ENCODE measurements at places on chromosomes 3 and 15.

GRCh38 chr3:101391413-101391950 lies 71.1 kb upstream of the IMPG2 start:
- H3K36me3 ChIP-seq = no peaks in the 10 kb centered on the region
- H3K4me3 ChIP-seq = no peak overlapping the region
- no peaks in the 10 kb centered on the region for H3K27me3 ChIP-seq
- no peak overlapping the region for H3K27ac ChIP-seq
- DNase-seq = no peak
- no peaks in the 10 kb centered on the region for H3K4me1 ChIP-seq

DNA sequence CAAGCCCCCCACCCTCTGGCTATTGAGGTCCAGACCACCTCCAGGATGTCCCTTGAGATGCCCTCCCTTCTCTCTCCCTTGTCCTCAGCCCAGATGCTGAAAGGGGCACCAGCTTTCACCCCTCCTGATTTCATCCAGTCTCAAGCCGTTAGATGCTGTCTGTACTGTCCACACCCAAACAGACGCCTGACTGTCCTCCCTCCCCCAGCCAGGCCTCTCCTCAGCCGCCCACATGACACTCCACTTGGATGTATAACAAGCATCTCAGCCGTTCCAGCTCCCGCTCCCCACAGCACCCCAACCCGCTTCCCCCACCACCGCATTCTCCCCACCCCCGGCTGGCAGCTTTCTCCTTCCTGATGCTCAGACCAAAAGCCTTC lies 25.0 kb upstream of the CYP11A1 start:
- no peak for DNase-seq
- H3K27ac ChIP-seq = peak overlapping the region; percentile 16
- no peaks in the 10 kb centered on the region for H3K36me3 ChIP-seq
- peaks cover 37% of the 10 kb centered on the region for H3K4me1 ChIP-seq
- H3K27me3 ChIP-seq = no peaks in the 10 kb centered on the region

GRCh38 chr15:52078876-52079700 lies 33.5 kb downstream of the BCL2L10 start:
- no peak overlapping the region for H3K4me3 ChIP-seq
- H3K4me1 ChIP-seq = peaks cover 11% of the 10 kb centered on the region
- H3K27me3 ChIP-seq = no peaks in the 10 kb centered on the region
- no peaks in the 10 kb centered on the region for H3K36me3 ChIP-seq
- DNase-seq = no peak

DNA sequence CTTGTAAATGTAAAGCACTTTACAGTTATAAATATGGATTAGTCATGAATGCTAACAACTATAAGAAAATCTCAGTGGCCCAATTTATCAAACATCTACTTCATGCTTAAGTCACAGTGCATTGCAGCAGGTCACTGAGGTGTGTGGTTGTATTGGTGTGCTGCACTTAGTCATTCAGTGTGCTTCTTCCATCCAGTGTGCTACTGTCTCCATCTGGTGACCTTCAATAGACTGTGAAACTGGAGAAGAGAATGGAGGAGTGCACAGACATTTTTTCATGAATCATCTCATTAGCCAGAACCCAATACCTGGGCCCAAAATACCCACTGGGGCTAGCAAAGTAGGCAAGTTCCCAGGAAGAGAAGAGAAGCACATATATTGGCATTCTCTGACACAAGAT lies 199.6 kb downstream of the SHOX2 start:
- no peaks in the 10 kb centered on the region for H3K4me1 ChIP-seq
- H3K27ac ChIP-seq = no peak overlapping the region
- no peak overlapping the region for H3K4me3 ChIP-seq

DNA sequence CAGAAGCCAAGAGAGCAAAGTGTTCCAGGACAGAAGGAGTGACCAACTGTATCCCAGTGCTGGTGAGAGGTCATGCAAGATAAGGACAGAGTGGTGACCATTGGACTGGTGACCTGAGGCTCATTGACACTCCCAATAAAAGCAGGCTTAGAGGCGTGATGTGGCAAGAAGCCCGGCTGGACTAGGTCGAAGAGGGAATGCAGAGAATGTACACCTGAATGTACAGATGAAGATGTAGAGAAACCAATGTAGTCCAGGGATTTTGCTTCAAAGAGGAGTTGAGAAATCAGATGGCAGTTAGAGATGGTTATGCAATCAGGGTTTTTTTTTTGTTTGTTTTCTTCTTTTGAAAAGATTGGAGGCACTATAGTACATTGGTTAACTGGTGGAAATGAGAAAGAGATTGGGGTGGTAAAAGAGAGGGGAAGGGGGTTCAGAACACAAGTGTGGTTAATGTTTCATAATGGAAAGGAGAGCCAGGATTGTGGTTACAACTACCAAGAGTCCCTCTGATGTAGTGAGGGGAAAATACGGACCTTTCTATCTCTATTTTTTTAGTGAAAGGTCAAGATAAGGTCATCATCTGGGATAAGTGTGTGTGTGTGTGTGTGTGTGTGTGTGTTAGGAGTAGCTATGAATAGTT lies 23.3 kb downstream of the ST3GAL6 start:
- no peak for DNase-seq
- peaks cover 45% of the 10 kb centered on the region for H3K4me1 ChIP-seq
- H3K36me3 ChIP-seq = no peaks in the 10 kb centered on the region
- H3K4me3 ChIP-seq = no peak overlapping the region

DNA sequence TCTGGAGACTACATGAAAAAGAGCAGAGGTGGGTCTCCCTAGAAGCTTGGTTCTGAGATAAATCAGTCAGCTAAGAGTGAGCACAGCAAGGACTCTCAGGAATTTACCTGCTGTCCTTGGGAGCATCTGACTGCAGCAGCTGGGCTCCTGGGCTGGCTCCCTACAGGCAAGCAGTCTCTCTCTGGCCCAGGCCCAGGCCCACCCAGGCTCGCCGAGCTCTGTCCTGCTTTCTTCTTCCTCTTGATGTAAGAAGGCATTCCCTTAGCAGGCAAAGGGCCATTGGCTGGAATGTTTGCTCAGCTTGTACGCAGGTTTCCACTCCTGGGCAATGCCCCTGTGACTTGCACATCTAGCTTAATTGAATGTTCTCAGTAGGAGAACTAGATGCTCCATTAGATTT lies 4.3 kb upstream of the RBP2 start:
- H3K36me3 ChIP-seq = no peaks in the 10 kb centered on the region
- H3K4me1 ChIP-seq = no peaks in the 10 kb centered on the region
- H3K27ac ChIP-seq = no peak overlapping the region

DNA sequence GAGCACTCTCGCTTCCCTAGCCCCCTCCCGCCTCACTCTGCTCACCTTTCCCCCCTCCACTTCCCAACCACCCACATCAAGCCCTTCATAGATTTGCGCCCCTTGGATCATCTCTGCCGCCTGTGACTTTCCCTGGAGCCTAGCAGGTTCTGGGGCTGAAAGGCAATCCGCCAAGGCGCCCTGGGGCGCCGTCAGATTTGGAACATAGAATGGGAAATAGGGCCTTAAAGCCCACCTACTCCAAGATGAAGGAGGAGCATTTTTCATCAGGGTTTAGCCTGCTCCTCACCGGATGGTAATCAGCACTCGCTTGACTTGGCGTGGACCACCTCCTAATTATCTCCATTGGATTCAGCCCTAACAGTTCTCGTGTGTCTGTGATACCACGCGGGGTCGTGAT lies 1.3 kb downstream of the CPNE4 start:
- H3K4me3 ChIP-seq = no peak overlapping the region
- H3K36me3 ChIP-seq = no peaks in the 10 kb centered on the region
- peaks cover 6% of the 10 kb centered on the region for H3K4me1 ChIP-seq

- no peaks in the 10 kb centered on the region for H3K27me3 ChIP-seq
- no peaks in the 10 kb centered on the region for H3K36me3 ChIP-seq
- no peak overlapping the region for H3K4me3 ChIP-seq
- H3K4me1 ChIP-seq = no peaks in the 10 kb centered on the region
- no peak overlapping the region for H3K27ac ChIP-seq
Measured at GRCh38 chr3:167102071-167102470, 278.0 kb downstream of the ZBBX start.

- no peak overlapping the region for H3K27ac ChIP-seq
- no peaks in the 10 kb centered on the region for H3K4me1 ChIP-seq
- no peaks in the 10 kb centered on the region for H3K27me3 ChIP-seq
- H3K4me3 ChIP-seq = no peak overlapping the region
- DNase-seq = no peak
- H3K36me3 ChIP-seq = no peaks in the 10 kb centered on the region
Measured at GRCh38 chr3:36803091-36803791, 38.9 kb upstream of the DCLK3 start.

DNA sequence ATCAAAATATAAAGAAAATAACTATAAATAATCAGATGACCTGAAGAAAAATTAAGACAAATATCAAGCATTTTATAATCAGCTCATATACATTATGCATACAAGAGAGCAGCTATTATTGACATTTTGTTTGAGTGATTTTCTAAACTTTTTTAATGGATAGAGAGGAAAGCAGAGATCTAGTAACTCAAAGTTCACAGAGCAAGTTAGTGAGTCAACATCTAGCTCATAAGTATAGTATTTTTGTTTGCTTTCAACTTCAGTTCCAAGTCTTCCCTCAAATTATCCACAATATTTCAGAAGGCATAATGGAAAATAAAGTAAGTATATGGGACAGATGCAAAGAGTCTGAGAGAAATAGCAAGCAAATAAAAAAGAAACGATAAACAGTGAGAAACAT lies 470.1 kb upstream of the ALCAM start:
- H3K4me3 ChIP-seq = no peak overlapping the region
- no peak overlapping the region for H3K27ac ChIP-seq
- H3K36me3 ChIP-seq = no peaks in the 10 kb centered on the region
- no peaks in the 10 kb centered on the region for H3K4me1 ChIP-seq
- no peak for DNase-seq

GRCh38 chr15:40830884-40831283 lies 2.4 kb upstream of the PPP1R14D start:
- no peak for DNase-seq
- H3K36me3 ChIP-seq = no peaks in the 10 kb centered on the region
- no peak overlapping the region for H3K27ac ChIP-seq
- H3K4me1 ChIP-seq = no peaks in the 10 kb centered on the region

DNA sequence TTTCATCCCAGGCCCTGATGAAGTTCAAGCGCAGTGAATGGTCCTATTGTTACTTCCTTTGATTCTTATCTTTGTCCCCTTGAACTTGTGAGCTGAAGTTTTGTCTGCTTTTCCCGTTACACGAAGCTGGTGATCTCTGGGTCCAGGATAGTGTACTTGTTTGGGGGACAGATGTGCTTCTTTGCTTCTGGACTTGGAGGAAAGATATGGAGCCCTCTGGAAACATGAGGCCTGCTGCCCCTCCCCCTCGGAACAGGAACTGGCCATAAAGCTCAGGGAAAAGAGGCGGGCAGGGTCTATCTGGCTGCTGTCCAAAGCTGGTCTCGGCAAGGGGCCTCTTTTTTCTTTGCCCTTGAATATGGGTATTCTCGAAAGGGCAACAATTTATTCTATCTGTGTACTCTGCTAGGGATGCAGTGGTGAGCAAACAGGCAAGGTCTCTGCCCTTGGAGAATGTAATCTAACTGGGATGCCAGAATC lies 47.6 kb downstream of the IDH2 start:
- no peaks in the 10 kb centered on the region for H3K4me1 ChIP-seq
- H3K27ac ChIP-seq = no peak overlapping the region
- no peaks in the 10 kb centered on the region for H3K27me3 ChIP-seq
- H3K4me3 ChIP-seq = no peak overlapping the region

DNA sequence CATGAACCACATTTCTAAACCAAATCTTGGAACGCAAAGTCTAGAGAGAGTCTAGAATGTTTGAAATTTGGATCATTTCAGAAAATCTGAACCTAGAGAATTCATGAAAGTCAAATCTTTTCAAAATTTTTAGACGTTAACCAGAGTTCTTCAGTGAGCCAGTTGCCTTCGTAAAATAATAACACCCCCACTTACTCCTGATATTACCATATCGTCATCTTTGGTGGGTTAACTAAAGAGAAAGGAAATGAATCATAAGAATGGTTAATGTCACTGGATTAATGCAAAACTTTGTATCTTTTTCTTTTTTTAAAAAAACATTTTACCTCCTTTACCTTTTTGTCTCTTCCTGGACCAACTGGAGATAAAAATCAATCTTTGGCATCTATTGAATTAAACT lies 1.2 kb upstream of the ZBED2 start:
- no peaks in the 10 kb centered on the region for H3K36me3 ChIP-seq
- H3K4me3 ChIP-seq = no peak overlapping the region
- peaks cover 42% of the 10 kb centered on the region for H3K4me1 ChIP-seq
- no peaks in the 10 kb centered on the region for H3K27me3 ChIP-seq
- no peak overlapping the region for H3K27ac ChIP-seq
